ENCODE measurements at places on chromosomes 1 and 21.

DNA sequence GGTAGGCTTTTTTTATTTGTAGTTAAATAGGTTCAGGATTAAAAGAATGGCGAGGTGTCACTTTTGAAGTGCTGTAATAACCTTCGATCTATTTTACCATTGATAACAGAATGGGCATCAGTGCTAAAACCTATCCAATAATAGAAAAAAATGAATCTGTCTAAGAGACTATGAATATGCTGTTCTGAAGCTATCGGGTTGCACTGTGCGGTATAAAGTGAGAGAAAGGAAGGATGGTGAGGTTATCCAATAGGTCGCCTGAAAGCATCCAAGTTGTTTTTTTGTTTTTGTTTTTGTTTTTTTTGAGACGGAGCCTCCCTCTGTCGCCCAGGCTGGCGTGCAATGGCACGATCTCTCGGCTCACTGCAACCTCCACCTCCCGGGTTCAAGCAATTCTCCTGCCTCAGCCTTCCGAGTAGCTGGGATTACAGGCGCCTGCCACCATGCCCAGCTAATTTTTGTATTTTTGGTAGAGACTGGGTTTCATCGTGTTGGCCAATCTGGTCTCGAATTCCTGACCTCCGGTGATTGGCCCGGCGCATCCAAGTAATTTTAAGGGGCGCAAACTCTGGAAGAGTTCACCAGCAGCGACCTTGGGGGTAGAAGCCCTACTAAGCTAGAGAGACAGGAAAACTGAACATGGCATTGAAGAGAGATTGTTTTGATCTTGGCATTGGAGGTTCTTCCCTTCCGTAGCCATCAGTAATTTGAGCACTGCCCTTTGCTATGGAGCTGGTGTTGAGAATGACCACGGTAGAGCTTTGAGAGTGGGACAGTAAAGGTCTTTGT, 8.7 kb upstream of the MDM4 start:
- no peak for DNase-seq

DNA sequence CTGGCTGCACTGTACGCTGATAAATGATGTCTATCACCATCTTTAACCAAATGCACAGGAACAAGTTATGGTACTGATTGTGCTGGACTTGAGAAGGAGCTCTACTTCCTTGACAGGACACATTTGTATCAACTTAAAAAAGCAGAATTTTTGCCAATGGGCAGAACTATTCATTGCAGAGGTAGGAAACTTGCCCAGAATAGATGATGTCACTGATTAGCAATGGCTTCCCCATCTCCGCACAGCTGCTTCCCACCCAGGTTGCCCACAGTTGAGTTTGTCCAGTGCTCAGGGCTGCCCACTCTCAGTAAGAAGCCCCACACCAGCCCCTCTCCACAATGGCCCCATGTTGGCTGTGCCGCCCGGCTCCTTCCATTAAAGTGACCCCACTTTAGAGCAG, 33.4 kb downstream of the CAPN2 start:
- DNase-seq, result no peak

GRCh38 chr21:43797415-43797814, 8.0 kb downstream of the RRP1 start:
- DNase-seq, result no peak

GRCh38 chr1:244077473-244078220, 26.6 kb downstream of the ZBTB18 start:
- no peak for DNase-seq

DNA sequence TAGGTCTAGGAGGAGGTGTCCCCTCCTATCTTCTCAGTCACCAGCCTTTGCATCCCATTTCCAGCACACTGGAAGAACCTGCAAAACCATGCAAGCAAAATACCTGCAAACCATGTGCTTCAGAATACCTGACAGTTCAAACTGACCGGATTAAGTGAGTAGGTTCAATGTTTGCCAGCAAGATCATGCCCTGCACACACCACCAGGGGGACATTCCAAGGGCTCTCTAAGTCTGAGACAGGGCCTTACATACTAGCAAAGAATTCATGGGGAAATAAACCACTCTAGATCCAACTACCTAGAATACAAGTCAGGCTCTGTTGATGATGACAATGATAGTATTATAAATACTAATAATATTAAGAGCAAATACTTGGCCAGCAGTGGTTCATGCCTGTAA, 27.6 kb downstream of the INPP5B start:
- DNase-seq, result no peak

GRCh38 chr1:231274119-231274825, 33.3 kb downstream of the GNPAT start:
- no peak for DNase-seq

GRCh38 chr1:177703888-177704446, 265.9 kb downstream of the SEC16B start:
- no peak for DNase-seq

DNA sequence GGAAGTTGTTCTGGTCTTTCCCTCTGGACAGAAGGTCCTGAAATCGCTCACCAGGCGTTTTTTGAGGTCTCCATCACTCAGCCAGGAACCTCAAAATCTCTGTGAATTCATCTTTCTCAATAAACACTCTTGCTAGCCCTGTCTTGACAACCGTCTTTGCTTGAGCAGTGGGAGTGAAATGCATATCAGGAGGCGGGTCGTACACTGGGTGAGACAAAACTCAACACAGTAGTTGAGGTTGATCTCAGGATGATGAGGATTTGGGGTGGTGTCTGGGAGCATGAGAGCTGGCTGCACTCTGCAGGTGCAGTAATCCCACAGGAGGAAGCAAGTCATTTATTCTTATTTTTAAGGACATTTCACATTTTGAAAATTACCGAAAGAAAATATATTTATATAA, 1.9 kb downstream of the GPR25 start:
- DNase-seq, result no peak

DNA sequence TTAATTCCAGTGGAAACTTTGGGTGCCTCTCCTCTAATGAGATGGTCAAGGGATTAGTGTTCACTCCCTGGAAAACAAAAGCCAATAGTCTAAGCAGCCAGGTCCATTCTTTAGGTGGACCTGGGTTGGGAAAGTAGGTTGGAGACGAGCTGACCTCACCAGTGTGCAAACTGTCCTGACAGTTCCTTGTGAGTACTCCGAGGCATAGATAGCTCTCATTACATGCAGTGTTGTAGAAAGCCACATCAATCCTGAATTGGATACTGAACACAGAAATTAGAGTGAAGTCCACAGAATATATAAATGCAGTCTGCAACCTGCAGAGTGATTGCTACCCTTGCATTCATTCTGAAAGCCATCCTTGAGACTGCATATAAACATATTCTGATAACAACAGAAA, 675.1 kb upstream of the CXADR start:
- DNase-seq, result no peak

DNA sequence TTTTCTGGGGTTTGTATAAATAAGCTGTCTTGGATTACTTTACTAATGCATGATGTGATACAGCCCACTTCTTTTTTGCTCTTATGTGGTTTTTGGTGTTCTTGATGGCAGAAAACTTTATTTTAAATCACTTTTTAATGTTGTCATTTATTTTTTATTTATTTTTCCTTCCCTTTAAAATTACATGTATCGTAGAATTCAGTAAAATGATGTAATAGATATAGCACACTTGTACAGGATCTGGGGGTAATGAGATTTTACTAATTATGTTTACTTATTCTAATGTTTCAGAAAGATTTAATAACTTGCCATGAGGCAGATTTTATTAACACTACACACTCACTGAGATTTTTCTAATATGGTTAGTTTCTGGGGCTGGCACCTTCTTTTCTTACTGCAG, 701 bp upstream of the B3GALT2 start:
- no peak for DNase-seq
